ENCODE measurements at places on chromosomes 2 and 18. TPM values are rescaled to one million over a fixed set of nuclear protein-coding genes. Genes with fewer than 3 reads are reported as not detected.

The IL1B gene
- not detected for total RNA-seq

The ANKRD23 gene
- 5.7 TPM for total RNA-seq

GRCh38 chr2:65264821-65265670, 37.4 kb downstream of the ACTR2 start:
- peak; percentile 82 for DNase-seq

- peak; percentile 35 for DNase-seq
Observed at GRCh38 chr18:48152549-48152948, 222.1 kb upstream of the SMAD2 start.
